ENCODE measurements at places on chromosomes 16 and 17. TPM values are rescaled to one million over a fixed set of nuclear protein-coding genes. Genes with fewer than 3 reads are reported as not detected.
A peak's percentile ranks its signal among the peaks of the same experiment; 100 is the strongest.

- DNase-seq: no peak
Measured at GRCh38 chr17:55292094-55292493, 27.3 kb downstream of the HLF start.

GRCh38 chr17:36066365-36066985 lies 2.4 kb downstream of the CCL18 start:
- no peak for DNase-seq

- no peak for DNase-seq
Measured at GRCh38 chr17:7034955-7035590, 742 bp upstream of the SLC16A13 start.

DNA sequence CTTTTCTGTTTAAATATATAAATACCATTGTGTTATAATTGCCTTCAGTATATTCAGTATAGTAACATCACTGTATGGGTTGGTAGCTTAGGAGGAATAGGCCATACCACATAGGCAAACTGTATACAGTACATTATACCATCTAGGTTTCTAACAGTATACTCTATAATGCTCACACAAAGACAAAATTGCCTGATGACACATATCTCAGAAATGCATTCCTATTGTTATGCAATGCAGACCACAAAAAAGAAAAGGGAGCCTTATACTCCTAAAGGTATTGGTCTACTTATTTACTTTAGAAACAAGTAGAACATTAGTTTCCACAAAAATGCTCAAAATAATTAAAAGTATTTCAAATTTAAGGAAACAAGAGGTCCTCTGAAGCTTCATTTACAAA lies 47.9 kb downstream of the SETD6 start:
- DNase-seq: peak; percentile 76

DNA sequence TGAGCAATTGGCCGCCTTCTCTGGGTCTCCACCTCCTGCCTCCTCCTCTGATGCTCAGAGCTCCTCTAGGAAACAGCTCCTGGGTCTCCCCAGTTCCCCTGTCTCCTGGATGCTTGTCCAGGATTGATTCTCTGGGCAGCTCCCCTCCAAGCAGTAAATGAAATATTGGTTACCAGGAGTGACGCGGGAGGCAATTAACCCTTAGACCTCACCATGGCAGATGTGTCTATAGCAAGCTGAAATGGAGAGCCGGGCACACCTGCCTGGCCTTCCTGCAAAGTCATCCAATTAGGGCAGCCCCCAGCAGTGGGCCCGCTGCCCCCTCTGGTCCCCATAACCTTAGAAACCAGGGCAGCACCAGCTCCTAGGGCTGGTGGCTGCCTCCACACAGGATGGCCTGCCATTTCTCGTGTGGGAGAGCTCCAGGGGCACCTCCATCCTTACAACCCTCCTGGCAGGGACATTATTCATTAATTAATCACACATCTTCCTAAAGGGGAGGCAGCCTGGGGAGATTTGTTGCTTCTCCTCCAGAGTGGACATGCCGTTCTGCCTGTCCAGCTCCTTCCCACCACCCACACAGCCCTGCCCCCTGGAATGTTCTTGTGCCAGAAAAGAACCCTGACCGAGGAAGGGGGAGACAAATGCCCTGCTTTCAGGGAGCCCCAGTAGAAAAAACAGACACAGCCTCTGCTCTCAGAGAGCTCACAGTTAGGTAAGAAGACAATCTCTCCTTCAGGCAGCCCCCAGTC lies 8.3 kb upstream of the KIF18B start:
- no peak for DNase-seq

DNA sequence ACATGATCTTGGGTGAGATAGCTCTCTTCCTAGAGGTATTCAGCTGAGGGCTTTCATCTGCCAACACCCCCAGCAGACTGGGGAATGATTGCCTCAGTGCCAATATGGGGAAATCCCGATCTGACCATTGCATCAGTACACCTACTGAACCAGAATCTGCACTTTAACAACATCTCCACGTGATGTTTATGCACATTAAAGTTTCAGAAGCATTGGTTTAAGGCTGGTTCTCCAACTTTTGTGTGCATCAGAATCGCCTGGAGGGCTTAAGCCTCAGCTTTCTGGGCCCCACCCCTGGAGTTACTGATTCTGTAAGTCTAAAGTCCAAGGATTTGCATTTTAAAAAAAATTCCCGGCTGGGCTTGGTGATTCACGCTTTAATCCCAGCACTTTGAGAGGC lies 123.6 kb upstream of the MED13 start:
- no peak for DNase-seq

- no peak for DNase-seq
Measured at GRCh38 chr17:41695134-41695661, 6.5 kb downstream of the EIF1 start.

GRCh38 chr17:38750312-38751121 lies 2.0 kb upstream of the PSMB3 start:
- no peak for DNase-seq

Gene PYY
- total RNA-seq: not detected

Gene KRT222
- not detected for total RNA-seq

Gene CLDN9
- total RNA-seq: not detected

All from HT1080 (cell line).